CD4-positive, alpha-beta T cell (primary cell): ENCODE measurements at places on chromosomes 12 and 14. TPM values are rescaled to one million over a fixed set of nuclear protein-coding genes. Genes with fewer than 3 reads are reported as not detected.

- no peak for DNase-seq
These were observed 8.5 kb upstream of the MGAT4C start for GRCh38 chr12:86264451-86265328.

- DNase-seq: no peak
These were observed 1.9 kb downstream of the PRKD1 start for GRCh38 chr14:29925736-29926135.

DNA sequence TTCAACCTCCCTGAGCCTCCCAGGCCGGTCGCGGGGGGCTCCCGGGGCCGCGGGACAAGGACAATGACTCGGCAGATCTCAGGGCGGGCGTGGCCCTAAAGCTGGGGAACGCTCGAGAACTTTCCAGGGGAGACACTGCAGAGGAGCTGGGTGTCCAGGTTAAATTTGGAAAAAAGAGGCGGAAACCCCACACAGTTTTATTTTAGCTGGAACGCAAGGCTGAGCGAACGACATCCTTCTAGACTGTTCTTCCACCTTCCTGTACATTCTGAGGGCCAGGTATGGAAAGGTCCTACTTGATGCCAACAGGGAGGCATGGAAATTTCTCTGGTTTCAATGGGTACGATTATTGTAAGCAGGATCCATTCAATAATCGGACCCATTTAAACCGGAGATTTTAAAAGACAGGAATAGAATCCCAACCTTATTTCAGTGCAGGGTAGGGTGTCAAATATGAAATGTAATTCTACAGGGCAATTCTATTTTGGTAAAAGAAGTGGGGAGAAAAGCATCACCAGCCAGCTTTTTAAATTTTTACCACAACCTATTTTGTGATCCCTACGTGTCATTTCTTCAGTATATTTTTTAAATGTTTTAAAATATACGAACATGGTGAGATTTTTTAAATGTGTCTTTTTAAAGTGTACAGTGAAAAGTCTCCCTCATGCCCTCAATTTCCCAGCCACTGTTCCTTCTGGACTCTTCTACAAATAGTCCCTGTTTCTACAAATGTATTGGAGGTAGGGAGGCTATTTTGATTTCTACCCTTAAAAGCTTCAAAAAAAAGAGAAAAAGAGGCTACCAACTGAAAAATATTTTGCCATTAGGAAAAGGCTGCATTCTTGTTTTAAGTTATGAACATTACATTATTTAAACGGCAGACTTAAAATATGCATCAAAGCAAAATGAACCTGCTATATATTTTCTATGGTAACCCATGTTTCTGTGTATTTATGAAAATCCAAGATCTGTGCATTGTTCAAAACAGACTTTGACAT lies 1.1 kb upstream of the UBC start:
- peak; percentile 29 for DNase-seq

Gene NANOG
- total RNA-seq: not detected

- no peak for DNase-seq
These were observed 32.1 kb upstream of the FRMD6 start for GRCh38 chr14:51619561-51619960.

DNA sequence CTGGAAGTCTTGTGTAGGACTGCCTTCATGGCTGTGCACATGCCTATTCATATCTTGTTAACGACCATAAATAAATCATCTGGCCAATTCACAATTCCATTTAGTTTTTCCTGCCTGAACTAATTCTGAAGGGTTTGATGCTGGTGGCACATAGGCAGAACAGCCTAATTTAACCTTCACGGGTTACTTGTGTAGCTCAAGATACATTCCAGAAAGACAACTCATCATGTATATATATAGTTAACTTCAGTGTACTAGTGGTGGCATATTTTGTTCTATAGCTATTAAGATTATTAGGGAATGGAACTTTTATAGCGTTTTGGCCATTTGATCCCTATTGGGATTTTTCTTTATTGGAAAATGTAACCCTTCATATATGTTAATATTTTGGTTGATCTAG lies 31.4 kb downstream of the CFAP54 start:
- DNase-seq: no peak

Gene RTN1
- total RNA-seq: not detected

Gene RPL10L
- total RNA-seq: not detected

Gene IRAK3
- total RNA-seq: 0.59 TPM

GRCh38 chr14:21912367-21912766 lies 238.7 kb upstream of the OR4E1 start:
- no peak for DNase-seq

Gene RASSF9
- not detected for total RNA-seq

DNA sequence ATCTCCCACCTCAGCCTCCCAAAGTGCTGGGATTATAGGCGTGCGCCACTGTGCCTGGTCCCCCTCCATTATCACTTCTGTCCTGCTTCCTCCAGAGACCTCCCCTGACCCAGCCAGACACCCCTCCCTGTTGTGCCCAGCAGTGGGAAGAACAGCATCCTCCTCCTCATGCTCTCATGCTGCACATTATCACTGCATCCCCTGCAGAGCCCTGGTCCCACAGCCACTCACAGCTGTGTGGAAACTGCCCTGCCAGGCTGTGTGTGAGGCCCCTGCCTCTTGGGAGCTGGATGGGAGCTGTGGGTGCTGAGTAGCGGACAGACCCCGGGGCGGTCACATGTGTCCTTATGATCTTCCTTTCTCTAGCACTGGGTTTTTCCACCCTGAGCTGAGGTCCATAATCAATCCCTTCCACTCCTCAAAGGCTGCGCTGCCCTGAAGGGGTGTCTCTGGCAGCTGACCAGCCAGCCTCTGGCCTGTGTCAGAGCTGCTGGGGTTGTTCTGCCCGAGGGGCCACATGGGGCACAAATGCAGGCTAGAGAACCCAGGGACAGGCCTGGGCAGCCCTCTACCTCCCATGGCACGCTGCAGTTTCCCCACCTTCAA lies 9.2 kb downstream of the HIP1R start:
- no peak for DNase-seq

- no peak for DNase-seq
These were observed 257.9 kb upstream of the TMEM132C start for GRCh38 chr12:128009108-128009507.

Gene PLEKHD1
- 0.47 TPM for total RNA-seq

Gene SYCP3
- 0.34 TPM for total RNA-seq

Gene REC8
- total RNA-seq: 105 TPM

DNA sequence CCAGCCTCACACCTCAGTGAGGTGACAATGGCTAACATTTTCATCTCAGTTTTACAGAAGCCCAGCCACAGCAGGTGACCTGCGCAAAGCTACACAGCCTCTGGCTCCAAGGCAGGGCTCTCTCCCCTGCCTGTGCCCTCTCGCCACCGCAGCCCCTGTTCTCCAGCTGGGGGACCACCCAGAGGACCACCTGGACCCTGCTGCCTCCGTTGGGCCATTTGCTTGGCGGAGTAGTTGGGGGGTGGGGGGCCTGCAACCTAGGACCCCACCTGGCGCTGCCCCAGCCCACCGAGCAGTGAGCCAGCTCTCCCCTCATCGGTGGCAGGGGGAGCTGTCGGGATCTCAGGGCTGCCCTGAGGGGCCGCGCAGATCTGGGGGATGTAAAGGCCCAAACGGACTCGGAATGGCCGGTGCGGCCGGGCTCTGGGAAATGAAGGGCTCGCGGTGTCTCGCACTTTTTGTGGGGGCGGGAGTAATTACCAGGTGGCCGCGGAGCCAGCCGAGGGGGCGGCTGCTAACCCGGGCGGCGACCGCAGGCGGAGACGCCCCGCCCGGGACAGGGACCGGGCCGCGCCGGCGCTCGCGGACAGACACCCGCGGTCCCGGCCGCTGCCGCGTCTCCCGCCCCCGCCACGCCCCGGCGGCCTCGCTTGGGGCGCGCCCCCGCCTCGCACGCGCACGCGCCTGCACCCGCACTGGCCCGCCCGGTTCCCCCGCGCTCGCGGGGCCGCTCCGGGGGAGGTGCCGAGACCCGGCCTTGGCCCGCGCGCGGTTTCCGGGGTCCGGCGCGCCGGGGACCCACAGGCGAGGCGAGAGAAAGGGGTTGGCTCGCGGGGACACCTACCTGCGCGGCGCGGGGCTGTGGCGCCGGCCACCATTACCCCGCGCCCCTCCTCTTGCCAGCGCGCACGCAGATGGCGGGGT lies 8.6 kb upstream of the GPR68 start:
- peak; percentile 70 for DNase-seq

Gene DACT1
- total RNA-seq: 1.3 TPM

Gene TMEM132C
- total RNA-seq: not detected

- no peak for DNase-seq
These were observed 68.7 kb downstream of the EID3 start for GRCh38 chr12:104372061-104372720.

- no peak for DNase-seq
These were observed 258.6 kb downstream of the MSRB3 start for GRCh38 chr12:65536876-65537681.

DNA sequence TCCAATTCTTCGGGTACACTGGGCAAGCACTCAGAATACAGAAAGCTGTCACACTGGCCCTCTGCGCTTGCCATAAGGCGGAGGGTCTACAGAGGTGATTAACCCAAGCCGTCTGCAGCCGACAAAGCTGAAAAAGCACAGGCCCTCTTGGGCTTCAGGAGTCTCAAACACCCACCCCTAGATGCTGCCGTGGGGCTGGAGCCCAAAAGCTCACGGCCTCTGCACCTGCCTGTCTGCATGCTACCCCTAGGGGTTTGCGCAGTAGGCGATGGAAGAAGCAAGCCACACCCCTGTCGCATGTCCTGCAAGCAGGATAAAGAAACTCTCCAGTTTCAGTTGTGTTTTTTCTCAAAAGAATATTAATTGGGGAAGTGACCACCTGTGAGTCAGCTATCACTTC lies 118.8 kb upstream of the PLEKHA5 start:
- no peak for DNase-seq

Gene SIX4
- total RNA-seq: not detected

DNA sequence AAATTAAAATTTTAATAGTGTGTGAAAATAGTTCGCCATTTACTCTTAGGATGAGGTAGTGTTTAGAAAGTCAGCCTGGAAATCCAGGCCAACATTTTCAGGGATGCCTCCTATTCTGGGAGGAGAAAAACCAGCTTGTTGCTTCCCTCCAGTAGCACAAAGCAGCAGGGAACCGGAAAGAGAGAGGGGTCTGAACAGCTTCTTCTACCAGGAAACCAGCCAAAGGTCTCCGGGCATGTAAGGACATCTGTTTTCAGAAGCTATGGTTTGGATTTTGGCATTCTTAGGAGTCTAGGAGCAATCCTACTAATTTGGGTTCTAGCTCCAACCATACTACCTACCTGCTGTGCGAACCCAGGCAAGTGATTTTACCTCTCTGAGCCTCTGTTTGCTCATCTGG lies 85.3 kb downstream of the DPF3 start:
- DNase-seq: no peak

DNA sequence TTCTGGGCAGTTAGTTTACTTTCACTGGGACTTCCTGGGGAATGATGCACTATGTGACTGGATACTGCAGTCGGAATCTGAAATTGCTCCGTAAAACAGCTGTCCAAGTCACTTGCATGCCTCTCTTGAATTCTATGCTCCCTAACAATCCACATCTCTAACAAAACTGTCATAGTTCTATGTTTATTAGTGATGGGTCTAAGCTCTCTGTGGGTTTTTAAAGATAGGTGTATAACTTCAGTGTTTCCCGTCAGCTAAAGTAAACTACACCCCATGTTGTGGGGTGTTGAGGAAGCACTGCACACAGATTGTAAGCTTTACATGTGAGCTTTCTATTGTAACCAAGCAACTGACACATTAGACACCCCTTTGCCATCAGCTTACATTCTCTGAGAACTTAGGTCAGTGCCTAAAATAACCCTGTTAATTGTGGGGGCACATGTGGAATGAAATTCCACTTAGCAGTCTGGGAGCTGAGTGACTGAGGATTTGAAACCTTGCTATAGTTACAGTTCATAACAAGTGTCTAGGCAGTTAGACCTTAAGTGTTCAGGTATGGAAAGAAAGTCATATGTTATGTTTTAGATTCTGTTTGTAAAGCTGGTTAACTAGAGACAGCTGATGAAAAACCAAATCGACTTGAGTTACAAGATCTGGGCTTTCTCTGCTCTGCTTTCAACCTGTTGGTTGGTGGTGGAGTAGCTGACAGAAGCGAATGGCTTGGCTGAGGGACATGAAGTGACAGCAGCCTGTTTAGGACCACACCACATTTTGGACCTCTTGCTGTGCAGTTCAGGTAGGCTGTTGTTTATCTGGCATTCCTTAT lies 165.7 kb downstream of the AKAP6 start:
- DNase-seq: no peak

DNA sequence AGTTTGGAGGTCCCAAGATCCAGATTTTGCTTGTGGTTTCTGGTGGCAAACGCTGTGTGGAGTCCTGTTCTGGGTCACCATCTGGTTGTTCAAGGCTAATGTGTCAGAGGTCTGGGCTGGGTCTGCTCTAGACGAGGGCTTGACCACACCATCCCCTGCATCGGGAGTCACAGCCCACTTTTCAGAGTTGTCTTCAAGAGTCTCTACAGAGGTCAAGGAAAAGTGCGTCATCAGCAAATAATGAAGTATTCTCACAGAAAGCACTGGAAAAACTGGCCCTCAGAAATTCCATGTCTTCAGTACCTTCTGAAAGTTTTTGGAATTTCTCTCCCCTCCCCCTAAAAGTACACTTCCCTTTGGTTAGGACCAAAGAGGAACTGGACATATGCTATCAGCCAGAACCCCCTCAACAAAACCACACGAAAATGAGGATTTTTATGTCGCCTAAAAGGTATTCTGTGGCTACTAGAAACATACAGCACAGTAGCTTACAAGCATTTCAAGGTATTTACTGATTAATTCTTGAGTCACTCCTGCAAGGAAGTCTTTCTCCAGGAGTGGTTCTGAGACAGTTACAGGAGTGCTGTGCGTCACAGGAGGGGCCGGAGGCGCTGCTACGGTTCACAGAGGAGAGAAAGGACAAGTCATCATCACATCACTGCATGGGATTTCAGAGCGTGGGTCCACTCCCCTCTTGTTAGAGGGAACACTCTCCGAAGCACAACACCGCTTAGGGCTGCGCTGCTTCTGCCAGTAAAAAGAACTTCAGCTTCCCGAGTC lies 35.4 kb downstream of the RAD52 start:
- no peak for DNase-seq

Gene SDSL
- total RNA-seq: 0.50 TPM

Gene SLC7A7
- total RNA-seq: 1.1 TPM

Gene DPF3
- 0.27 TPM for total RNA-seq

DNA sequence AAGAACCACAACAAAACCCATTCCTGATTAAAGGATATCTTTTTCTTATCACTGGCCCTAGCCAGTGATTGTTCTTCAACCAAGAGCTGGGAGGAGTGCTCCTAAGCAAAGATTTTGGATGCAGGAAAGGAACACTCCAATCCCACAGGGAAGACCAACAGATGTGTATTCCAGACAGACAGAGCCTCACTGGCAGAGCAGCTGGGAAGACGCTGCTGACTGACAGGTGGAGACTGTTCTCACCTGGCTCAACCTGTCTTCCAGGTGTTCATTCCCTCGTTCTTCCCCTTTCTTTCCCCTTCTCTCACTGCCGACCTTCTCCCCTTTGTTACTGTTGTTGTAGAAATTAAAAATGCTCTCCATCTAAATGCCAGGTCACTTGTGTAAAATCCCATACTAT lies 89.7 kb upstream of the CCDC198 start:
- no peak for DNase-seq
